ENCODE measurements at places on chromosomes 1 and 21. TPM values are rescaled to one million over a fixed set of nuclear protein-coding genes. Genes with fewer than 3 reads are reported as not detected.
A peak's percentile ranks its signal among the peaks of the same experiment; 100 is the strongest.

GRCh38 chr1:59545830-59546229 lies 248.9 kb downstream of the FGGY start:
- no peak overlapping the region for H3K27ac ChIP-seq
- no peaks in the 10 kb centered on the region for H3K36me3 ChIP-seq
- no peaks in the 10 kb centered on the region for H3K27me3 ChIP-seq
- H3K4me3 ChIP-seq, result no peak overlapping the region
- DNase-seq, result no peak
- peaks cover 10% of the 10 kb centered on the region for H3K4me1 ChIP-seq

- H3K4me1 ChIP-seq, result no peaks in the 10 kb centered on the region
- H3K4me3 ChIP-seq, result no peak overlapping the region
- no peaks in the 10 kb centered on the region for H3K27me3 ChIP-seq
- no peaks in the 10 kb centered on the region for H3K36me3 ChIP-seq
- DNase-seq, result no peak
- H3K27ac ChIP-seq, result no peak overlapping the region
Measured at GRCh38 chr1:88736633-88737248, 52.7 kb downstream of the PKN2 start.

- no peak overlapping the region for H3K4me3 ChIP-seq
- H3K4me1 ChIP-seq, result no peaks in the 10 kb centered on the region
- H3K36me3 ChIP-seq, result no peaks in the 10 kb centered on the region
Measured at GRCh38 chr1:55524006-55524405, 308.8 kb upstream of the USP24 start.

- no peaks in the 10 kb centered on the region for H3K36me3 ChIP-seq
- H3K27ac ChIP-seq, result no peak overlapping the region
- H3K27me3 ChIP-seq, result peaks cover 7% of the 10 kb centered on the region
- no peak for DNase-seq
- no peak overlapping the region for H3K4me3 ChIP-seq
Measured at GRCh38 chr21:26973226-26973625, 6.3 kb upstream of the ADAMTS5 start.

GRCh38 chr1:237640966-237641365 lies 249.8 kb downstream of the ZP4 start:
- no peaks in the 10 kb centered on the region for H3K4me1 ChIP-seq
- DNase-seq, result no peak
- peaks cover 6% of the 10 kb centered on the region for H3K36me3 ChIP-seq

DNM3 gene
- total RNA-seq, result 15.4 TPM

CD1B gene
- 0.61 TPM for total RNA-seq

AKT3 gene
- 64.6 TPM for total RNA-seq

- H3K27me3 ChIP-seq, result no peaks in the 10 kb centered on the region
- H3K27ac ChIP-seq, result no peak overlapping the region
- DNase-seq, result no peak
- peaks cover 4% of the 10 kb centered on the region for H3K4me1 ChIP-seq
- no peak overlapping the region for H3K4me3 ChIP-seq
Measured at GRCh38 chr1:118188411-118188810, 3.4 kb upstream of the SPAG17 start.

DNA sequence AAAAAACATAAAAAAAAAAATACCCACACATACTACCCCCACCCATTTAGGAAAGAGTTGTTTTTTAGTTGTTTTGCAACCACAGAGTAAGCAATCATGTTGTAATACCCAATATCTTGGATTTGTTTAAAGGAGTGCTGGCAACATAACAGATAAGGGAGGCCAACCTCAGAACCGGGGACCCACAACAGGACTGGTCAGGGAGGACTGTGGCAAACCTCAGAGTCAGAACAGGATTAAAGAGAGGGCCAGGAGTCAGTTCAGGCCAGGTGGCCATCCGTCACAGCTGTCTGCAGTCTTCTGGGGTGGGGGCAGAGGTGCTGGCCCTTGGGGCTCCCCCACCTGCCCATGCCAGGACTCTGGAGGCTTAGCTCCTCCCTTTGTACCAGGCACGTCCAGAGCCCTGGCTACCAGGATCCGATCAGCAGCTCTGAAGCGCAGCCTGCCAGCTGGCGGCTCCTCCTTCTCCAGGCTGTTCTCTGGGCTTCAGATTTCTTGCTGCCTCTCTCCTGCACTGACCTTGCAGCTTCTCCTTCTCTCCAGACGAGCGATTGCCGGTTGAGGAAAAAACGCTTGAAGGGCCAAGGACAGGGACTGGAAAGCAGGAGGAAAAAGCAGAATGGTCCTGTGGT lies 7.9 kb downstream of the H6PD start:
- H3K4me3 ChIP-seq, result peak overlapping the region; percentile 26
- H3K27me3 ChIP-seq, result no peaks in the 10 kb centered on the region
- DNase-seq, result peak; percentile 88
- peaks cover 17% of the 10 kb centered on the region for H3K36me3 ChIP-seq
- H3K27ac ChIP-seq, result peak overlapping the region; percentile 83

DNA sequence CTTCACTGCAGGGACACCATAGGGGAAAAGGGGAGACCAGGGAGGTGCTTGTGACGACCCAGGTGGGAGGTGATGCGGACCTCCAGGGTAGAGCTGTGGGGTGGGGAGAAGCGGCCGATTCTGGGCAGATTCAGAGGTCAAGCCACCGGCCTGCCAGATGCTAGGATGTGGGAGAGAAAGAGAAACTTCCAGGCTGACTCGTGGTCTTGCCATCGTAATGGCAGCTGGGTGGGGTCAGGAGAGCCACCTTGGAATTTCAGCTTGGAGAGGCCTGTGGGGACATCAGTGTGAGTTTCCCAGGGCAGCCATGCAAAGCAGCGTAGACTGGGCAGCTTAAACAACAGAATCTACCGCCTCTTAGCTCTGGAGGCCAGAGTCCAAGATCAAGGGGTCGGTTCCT lies 258.0 kb upstream of the VAMP3 start:
- H3K27ac ChIP-seq, result no peak overlapping the region
- no peaks in the 10 kb centered on the region for H3K4me1 ChIP-seq
- no peaks in the 10 kb centered on the region for H3K36me3 ChIP-seq
- no peak for DNase-seq
- H3K27me3 ChIP-seq, result no peaks in the 10 kb centered on the region

PCAT6 gene
- total RNA-seq, result 0.81 TPM

GRCh38 chr1:23304140-23304620 lies 39.9 kb downstream of the HNRNPR start:
- H3K4me1 ChIP-seq, result no peaks in the 10 kb centered on the region
- peaks cover 72% of the 10 kb centered on the region for H3K36me3 ChIP-seq
- no peak overlapping the region for H3K27ac ChIP-seq
- H3K4me3 ChIP-seq, result no peak overlapping the region

DNA sequence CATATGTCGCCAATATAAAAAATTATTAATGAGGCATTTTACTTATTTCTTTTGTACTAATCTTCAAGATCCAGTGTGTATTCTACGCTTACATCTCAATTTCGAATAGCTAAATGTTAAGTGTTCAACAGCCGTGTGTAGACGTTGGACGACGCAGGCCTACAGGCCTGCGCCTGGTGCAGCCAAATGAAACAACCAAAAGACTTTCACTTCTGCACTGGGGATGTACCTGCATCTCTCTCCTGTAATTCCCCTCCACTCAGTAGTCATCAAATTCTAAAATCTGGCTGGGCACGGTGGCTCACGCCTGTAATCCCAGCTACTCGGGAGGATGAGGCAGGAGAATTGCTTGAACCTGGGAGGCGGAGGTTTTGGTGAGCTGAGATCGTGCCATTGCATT lies 76.8 kb upstream of the HNRNPU start:
- H3K4me1 ChIP-seq, result no peaks in the 10 kb centered on the region
- no peak overlapping the region for H3K27ac ChIP-seq
- H3K4me3 ChIP-seq, result no peak overlapping the region
- no peaks in the 10 kb centered on the region for H3K27me3 ChIP-seq
- no peaks in the 10 kb centered on the region for H3K36me3 ChIP-seq
- DNase-seq, result no peak

GRCh38 chr1:203117611-203118575 lies 9.6 kb upstream of the ADORA1 start:
- H3K27ac ChIP-seq, result no peak overlapping the region
- H3K36me3 ChIP-seq, result no peaks in the 10 kb centered on the region
- no peaks in the 10 kb centered on the region for H3K4me1 ChIP-seq
- H3K4me3 ChIP-seq, result no peak overlapping the region

- no peak overlapping the region for H3K27ac ChIP-seq
- no peaks in the 10 kb centered on the region for H3K27me3 ChIP-seq
- no peak overlapping the region for H3K4me3 ChIP-seq
- no peaks in the 10 kb centered on the region for H3K36me3 ChIP-seq
- DNase-seq, result no peak
- H3K4me1 ChIP-seq, result peaks cover 18% of the 10 kb centered on the region
Measured at GRCh38 chr1:173333581-173333980, 126.5 kb upstream of the TNFSF4 start.

DNA sequence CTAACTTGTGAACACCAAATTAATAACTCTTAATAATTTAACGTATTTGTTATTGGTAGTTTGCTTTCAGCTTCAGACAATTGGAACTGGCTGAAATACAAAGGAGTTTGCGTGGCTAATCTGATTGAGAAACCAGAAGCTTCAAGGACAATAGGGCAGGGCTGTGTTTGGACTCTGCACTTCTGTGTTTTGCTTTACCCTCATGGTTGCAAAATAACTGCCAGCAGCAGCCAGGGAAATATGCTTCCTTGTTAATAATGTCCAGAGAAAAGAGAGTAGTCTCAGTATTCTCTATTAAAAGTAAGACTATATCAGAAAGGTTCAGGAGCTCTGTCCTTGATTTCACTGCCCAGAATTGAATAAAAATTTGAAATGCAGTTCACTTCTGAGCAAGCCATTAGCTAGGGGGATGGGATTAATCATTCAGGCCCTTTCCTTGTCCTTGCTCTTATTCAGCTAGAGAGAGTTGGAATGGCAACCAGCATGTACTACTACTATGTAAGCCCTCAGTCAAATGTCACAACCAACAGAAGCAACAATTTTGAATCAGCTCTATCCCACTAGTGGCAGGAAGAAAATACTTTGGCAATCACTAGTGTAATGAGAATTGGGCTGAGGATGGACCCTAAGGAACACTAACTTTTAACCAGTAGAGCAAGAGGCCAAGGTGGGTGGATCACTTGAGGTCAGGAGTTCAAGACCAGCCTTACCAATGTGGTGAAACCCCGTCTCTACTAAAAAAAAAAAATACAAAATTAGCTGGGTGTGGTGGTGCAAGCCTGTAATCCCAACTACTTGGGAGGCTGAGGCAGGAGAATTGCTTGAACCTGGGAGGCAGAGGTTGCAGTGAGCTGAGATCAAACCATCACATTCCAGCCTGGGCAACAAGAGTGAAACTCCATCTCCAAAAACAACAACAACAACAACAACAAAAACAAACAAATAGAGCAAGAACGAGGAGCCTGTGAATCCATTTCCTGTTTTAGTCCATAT lies 76.8 kb downstream of the POU2F1 start:
- H3K4me3 ChIP-seq, result no peak overlapping the region
- DNase-seq, result no peak
- H3K27me3 ChIP-seq, result no peaks in the 10 kb centered on the region

DNA sequence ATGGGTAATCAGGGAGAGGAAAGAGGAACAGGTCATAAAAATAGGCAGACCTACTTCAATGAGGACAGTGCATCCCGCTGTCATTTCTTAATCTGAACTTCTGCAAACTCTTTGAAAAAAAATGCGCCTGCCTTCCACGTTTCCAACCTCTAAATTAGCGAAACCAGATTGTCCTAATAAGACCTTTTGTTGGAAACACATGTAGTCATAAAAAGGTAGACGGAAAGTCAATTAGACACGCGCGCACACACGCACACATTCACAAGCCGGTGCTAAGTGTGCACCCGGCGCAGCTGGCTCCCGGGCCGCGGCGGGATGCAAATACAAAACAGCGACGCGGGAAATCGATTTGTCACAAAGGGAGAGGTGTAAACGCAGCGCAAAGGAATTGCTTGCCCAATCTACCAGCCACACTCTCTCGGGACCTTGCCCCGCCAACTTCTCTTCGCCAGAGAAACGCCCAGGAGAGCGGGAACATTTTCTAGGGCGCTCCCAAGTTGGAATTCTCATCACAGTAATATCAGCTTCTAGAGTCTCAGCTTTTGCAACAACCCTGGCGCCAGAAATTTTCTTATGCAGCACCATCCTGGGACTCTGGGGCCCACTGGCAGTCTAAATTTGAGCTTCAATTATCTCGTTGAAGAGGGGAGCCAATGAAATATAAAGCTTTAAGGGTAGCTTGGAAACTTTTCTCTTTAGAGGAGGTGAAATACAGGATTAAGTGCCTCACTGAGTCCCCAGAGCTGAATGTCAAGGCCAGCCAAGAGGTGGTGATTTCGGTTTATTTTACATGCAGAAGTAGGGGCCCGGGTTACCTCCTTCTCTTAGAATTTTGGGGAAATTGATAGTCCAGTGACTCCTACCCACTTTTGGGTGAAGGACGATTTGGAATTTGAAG lies 4.5 kb downstream of the PRRX1 start:
- no peak for DNase-seq
- peaks cover 6% of the 10 kb centered on the region for H3K4me1 ChIP-seq
- no peak overlapping the region for H3K27ac ChIP-seq
- H3K27me3 ChIP-seq, result peaks cover 81% of the 10 kb centered on the region
- no peak overlapping the region for H3K4me3 ChIP-seq

DNA sequence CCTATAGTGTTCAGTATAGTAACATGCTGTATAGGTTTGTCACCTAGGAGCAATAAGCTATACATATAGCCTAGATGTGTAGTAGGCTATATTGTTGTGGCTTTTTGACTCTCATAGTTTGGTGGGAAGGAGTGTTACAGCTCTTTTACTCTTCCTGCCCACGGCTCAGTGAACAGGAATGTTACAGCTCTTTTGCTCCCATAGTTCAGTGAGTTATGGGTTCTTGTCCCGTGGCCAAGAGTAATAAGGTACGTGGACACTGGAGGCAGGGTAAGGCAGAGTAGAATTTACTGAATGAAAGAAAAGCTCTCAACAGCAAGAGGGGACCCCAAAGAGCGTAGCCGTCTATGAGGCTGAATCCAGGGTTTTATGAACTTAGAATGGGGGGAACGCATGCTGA lies 734.3 kb downstream of the ADGRL2 start:
- no peaks in the 10 kb centered on the region for H3K27me3 ChIP-seq
- H3K36me3 ChIP-seq, result no peaks in the 10 kb centered on the region
- H3K4me3 ChIP-seq, result no peak overlapping the region
- DNase-seq, result no peak
- H3K27ac ChIP-seq, result no peak overlapping the region

DNA sequence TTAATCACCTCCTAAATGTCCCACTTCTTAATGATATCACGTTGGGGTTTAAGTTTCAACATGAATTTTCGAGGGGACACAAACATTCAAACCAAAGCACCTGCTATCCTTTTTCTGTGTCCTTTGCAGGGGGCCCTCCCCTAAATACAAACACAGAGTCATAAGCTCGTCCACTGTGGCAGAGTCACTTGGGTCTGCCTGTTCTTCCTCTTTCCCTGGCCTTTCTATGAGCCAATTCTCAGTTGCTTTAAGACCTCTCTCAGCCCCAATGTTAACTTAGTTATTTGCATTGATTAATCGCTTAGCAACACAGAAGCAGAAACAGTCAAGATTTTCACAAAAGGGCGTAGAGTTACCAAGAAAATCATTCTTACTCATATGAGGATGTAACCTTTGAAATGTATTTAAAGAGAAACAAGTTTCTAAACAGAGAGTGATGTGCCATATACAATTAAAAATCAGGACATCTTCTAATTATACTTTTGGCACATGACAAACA lies 14.9 kb downstream of the APCS start:
- H3K27ac ChIP-seq, result no peak overlapping the region
- no peaks in the 10 kb centered on the region for H3K4me1 ChIP-seq
- H3K4me3 ChIP-seq, result no peak overlapping the region
- no peaks in the 10 kb centered on the region for H3K36me3 ChIP-seq

OVAAL gene
- total RNA-seq, result not detected

- H3K27ac ChIP-seq, result no peak overlapping the region
- H3K36me3 ChIP-seq, result no peaks in the 10 kb centered on the region
- no peak overlapping the region for H3K4me3 ChIP-seq
- no peaks in the 10 kb centered on the region for H3K4me1 ChIP-seq
- DNase-seq, result no peak
- H3K27me3 ChIP-seq, result no peaks in the 10 kb centered on the region
Measured at GRCh38 chr1:200323856-200324400, 85.9 kb downstream of the ZNF281 start.
